ENCODE measurements at places on chromosomes 2 and 18.
A peak's percentile ranks its signal among the peaks of the same experiment; 100 is the strongest.

GRCh38 chr18:37764541-37765288 is 199.1 kb upstream of the CELF4 start:
- no peak for DNase-seq

DNA sequence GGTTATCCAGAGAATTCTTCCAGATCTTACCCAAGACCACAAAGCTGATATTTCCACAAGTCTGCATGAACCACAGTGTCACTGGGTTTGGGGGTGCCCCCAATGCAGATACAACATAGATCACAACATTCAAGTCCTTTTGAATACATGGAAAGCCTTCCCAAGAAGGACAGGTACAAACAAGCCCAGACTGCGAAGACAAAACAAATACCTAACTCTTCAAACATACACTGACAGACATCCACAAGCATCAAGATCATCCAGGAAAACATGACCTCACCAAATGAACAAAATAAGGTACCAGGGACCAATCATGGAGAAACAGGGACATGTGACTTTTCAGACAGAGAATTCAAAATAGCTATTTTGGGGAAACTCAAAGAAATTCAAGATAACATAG is 93.1 kb downstream of the MDH1 start:
- DNase-seq, result no peak

DNA sequence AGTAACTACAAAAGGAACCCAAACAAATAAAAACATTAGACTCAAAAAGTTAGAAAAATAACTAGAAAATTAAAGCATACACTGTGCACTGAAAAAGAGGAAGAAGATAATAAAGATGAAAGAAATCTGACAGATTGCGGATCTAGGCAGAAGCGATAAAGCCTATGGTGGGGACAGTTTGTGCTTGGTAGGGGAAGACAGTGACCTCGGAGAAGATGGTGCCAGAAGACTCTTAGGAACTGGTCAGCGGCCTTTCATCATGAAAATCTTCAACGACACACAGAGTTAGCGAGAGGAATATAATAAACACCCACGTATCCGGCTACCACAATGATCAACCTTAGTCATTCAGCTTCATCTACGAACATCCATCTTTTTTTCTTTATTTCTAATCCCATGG is 180.5 kb downstream of the HDAC4 start:
- no peak for DNase-seq

- DNase-seq, result peak; percentile 57
Observed at GRCh38 chr2:201909961-201910361, 103.6 kb downstream of the CDK15 start.

- DNase-seq, result no peak
Observed at GRCh38 chr2:226352941-226353560, 446.6 kb downstream of the IRS1 start.

- DNase-seq, result no peak
Observed at GRCh38 chr18:54968807-54969206, 9.5 kb upstream of the CCDC68 start.

- no peak for DNase-seq
Observed at GRCh38 chr2:32264422-32265105, at the start of gene NLRC4. TSS of gene NLRC4 (minus strand) at chr2:32264886. CDS start at chr2:32256775, 8,111 bp downstream.

- DNase-seq, result no peak
Observed at GRCh38 chr2:81542119-81542518, 1237.6 kb upstream of the LRRTM1 start.

DNA sequence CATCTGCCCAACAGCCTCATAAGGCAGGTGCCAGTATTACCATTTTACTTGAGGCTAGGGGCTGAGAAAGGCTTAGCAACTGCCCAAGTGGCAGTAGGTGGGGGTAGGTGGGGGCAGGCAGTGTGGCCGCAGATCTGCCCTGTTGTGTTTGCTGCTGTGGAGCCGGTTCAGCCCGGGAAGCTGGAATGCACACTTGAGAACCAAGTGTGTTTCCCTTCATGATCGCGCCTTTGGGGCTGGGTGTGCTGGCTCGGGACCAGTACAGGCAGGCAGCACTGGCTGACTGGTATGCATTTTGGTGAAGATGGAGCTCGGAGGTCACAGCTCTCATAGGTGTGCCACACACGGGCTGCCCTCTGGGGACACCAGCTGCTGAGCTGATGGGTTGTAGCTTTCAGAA is 85.1 kb downstream of the CABLES1 start:
- no peak for DNase-seq

- no peak for DNase-seq
Observed at GRCh38 chr2:54528311-54528955, 72.3 kb downstream of the SPTBN1 start.

GRCh38 chr2:226798422-226799210 is 1.0 kb downstream of the IRS1 start:
- DNase-seq, result peak; percentile 28

- no peak for DNase-seq
Observed at GRCh38 chr2:176234940-176235339, 34.3 kb upstream of the MTX2 start.

- DNase-seq, result no peak
Observed at GRCh38 chr2:230889911-230890601, 25.3 kb downstream of the ITM2C start.

DNA sequence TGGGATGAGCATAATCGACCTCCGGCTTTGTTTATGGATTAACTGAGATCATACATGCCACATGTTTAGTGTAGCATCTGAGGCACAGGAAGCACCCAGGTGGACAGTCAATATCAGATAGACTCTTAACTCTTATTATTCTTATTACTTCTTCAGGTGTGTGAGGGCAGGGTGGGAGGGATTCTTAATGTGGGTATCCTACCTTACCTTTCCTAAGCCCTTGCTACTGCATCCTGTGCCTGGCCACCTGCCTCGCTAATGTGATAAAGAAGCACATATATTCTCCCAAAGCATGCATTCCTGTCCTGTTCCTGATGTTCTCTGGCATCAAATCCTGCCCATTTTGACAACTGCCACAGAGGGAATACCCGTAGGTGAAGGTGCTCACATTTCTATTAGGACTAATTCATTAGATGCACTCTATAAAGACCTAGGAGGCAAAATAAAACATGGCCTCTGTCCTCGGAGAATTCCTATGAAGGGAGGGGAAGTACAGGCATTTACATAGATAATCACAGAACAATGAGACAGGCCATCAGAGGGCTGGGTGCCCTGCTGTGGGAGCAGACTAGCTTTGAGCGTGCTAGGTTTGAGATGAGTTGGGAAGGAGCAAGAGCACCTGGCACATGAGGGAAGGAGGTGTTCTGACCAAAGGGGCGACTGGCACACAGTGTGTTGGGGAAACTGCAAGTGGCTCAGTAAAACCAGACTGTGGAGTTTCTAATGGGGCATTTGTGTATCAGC is 19.5 kb upstream of the CELF4 start:
- DNase-seq, result no peak

GRCh38 chr2:117351396-117351795 is 463.1 kb upstream of the DDX18 start:
- DNase-seq, result no peak

GRCh38 chr2:197908990-197909776 is 104.8 kb downstream of the PLCL1 start:
- DNase-seq, result peak; percentile 56

- peak; percentile 90 for DNase-seq
Observed at GRCh38 chr18:43893001-43893637, 615.8 kb upstream of the SYT4 start.

DNA sequence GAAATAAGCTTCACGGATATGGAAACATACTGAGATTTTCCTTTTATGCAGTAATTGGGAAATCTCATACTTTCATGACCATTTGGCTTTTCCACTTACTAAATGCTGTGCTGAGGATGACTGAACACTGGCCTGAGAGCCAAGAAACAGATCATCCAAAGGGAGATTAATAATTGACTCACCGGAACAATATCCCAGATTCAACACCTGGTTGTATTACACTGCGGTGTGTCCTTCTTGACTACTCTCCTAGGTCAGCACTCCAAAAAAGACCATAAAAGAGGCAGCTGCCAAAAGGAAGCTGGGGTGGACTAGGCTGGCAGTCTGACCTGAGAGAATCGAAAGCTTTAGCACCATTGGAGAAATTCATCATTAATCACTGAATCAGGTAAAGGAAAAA is 469.1 kb downstream of the CBLN2 start:
- DNase-seq, result no peak

GRCh38 chr2:143885461-143885860 is 634.5 kb downstream of the ZEB2 start:
- DNase-seq, result no peak

DNA sequence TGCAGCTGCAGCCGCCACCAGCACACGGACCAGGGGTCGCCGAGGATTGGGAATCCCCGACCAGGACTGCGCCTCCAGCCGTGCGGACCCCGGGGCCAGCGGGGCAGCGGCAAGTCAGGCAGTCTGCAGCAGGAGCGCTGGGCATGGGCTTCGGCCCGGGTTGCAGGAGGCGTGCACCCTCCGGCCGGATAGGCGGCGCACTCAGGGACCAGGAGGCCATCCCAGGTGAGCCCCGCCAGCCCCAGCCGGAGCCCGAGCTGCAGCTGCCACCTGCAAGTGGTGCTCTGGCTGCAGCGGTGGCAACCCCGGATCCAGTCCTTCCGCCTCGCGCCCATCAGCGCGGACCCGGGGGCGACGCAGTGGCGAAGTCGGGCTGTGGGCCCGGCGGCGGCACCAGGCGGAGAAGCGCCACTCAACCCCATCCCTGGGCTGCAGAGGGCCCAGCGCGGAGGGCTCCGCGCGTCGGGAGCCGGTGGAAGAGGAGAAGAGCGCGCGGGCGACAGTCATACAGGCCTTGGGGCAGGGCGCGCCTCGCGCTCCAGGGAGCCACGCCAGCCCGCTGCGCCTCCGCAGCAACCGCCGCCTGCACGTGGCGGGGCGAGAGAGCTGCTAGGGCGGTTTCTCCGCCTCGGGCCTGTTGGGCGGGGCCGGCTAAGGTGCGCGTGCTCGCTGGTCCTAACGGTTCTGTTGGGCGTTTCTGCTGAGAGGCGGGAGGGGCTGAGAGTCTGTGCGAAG is 73.8 kb downstream of the RPIA start:
- no peak for DNase-seq

- no peak for DNase-seq
Observed at GRCh38 chr2:113216891-113217454, 43.2 kb downstream of the PSD4 start.

DNA sequence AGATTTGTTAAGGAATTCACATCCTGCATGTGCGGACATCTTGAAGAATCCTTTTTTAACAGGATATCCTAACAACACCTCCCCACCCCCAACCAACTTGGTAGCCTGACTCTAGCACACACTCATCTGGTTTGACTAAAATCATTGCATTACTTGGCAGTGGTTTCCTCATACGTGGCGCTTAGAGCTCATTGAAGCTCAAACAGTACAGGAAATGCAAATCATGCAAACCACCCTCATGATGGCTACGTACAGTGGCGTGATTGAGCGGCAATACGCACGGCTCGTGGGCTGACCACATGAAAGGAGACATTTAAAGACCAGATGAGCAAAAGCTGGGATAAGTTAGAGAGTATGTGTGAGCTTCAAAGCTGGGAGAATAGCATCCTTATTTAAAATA is 336.2 kb downstream of the ZEB2 start:
- DNase-seq, result no peak

GRCh38 chr2:74119912-74120825 is 27.5 kb downstream of the BOLA3 start:
- peak; percentile 75 for DNase-seq

DNA sequence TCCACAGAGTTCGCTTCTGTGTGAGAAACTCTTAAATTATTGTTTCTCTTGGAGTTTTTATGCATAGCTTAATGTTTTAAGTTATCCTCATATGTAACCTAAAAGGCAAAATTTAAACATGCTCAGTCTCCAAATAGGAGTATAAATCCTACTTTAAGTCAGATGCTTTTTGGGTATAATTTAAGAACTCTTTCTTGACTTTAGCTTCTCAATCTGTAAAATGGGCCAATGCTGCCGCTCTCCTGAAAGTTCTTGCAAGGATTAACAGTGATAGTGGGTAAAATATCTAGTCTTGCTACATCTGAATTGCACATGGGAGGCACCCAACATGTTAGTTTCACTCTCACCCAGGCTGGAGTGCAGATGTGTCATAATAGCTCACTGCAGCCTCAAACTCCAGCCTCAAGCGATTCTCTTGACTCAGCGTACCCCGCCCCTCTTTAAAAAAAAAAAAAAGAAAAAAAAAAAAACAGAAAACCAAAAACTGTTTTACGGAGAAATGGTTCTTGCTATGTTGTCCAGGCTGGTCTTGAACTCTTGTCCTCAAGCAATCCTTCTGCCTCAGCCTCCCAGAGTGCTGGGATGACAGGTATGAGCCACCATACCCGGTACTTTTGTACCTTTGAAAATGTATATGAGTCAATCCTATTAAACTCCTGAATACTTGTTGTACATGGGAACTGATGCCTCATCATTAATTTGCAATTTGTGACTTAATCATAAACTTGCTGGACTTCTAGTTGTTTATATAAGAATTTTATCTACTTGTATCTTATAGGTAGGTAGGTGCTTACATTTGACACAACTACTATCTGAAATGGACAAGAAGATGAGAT is 1.8 kb downstream of the FBXO48 start:
- DNase-seq, result no peak

DNA sequence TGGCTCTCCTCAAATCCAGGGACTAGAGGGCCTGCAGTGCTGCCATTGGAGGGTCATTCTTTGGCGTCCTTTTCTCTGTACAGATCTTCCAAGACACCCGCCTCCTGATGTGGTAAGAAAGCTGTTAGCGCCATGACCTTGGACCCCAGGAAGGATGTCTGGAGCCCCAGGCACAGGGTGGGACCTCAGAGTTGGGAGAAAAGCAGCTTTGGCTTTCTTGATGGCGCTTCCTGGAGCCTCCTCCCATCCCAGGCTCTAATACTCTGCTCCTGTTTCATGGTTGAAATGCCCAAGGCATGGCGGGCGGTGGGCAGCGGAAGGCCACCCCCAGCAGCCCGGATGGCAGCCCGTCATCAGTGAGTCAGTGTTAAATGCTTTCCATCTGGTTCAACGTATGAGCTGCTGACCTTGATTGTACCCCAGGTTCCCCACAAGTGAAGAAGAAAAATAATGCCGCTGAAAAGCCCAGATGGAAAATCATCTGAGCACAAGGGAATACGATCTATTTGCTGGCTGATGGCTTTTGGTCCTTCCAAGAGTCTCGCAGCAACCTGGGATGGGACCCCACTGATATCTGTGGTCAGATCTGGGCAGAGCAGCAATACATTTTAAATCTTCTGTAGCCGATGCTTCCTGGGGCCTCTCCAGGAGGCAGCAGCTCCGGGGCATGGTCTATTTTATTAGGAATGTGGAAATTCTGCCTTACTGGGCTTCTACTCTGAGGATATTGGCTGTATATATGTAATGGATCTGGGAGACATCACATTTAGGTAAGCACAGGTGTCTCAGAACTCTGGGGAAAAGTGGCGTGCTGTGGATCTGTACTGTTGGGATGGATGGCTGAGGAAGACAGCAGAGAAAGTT is 15.1 kb downstream of the ACKR3 start:
- DNase-seq, result no peak

- DNase-seq, result no peak
Observed at GRCh38 chr2:70679259-70679658, 88.7 kb downstream of the ADD2 start.

- no peak for DNase-seq
Observed at GRCh38 chr18:50170004-50170403, 24.9 kb downstream of the MYO5B start.

GRCh38 chr2:74110537-74110936 is 37.2 kb downstream of the BOLA3 start:
- DNase-seq, result no peak

Data from brain microvascular endothelial cell (primary cell).